Esophagus mucosa (tissue), 1 donor: ENCODE measurements at places on chromosomes 1 and 21.

DNA sequence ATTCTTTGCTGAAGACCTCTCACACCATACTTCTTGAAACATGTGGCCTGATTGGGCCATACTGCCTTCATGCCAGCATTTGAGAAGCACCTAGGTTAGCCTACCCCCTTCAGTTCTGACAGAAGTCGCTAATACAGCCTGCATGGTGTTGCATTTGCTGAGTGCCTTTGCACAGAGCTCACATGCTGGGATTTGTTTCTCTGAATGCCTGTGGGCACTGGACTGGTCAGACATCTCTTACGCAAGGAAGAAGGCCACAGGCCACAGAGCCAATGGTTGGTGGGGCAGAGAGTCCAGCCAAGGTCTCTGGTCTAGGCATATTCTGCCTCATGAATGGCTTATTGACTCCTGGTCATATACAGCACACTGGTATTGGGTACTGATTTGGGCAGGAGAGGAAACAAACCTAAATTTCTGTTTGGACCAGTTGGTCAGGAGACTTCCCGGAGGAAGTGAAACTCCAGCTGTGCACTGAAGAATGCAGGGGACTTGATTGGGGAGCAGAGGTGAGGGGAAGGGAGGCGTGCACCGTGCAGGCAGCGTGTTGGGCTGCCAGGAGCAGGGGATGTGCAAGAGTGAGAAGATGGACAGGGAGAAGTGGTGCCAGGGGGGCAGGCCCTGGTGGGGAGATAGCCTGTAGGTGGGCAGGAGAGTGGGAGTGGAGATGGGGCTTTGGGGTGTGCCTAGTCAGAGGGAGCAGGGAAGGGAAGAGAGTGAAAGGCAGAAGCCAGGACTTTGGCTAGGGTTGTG lies 18.1 kb downstream of the URB2 start:
- no peak for ATAC-seq

GRCh38 chr1:116019653-116020253 lies 43.4 kb downstream of the SLC22A15 start:
- ATAC-seq = no peak

DNA sequence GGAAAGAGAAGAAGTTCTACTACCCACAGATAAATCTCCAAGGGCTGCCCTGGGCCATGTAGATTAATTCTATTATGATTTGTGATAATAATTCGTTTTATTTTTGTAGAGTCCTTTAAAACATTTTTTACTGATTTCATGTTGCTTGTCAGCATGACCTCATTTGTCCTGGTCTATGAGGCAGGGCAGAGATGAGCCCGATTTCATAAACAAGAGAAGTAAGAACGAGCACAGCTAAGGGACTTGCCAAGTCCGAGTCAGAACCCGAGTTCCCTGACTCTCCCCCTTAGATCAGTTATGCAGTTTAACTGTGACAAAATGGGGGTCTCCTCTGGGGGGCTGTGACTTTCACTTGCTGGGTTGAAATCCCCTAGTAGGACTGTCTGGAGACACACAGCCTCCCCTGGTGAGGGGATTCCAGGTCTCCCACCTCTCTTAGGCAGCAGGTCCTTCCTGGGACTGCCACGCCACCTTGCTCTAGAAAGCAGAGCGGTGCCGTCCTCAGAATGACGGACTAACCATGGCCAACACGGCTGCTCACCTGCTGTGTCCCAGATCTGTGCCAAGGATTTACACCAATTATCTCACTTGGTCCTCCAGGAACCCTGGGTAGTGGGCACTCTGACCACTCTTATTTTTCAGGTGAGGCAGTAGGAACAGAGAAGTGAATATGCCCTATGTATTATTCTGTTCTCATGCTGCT lies 31.0 kb upstream of the SOX13 start:
- no peak for ATAC-seq

- ATAC-seq = no peak
Measured at GRCh38 chr1:234735476-234735875, 125.5 kb upstream of the IRF2BP2 start.

DNA sequence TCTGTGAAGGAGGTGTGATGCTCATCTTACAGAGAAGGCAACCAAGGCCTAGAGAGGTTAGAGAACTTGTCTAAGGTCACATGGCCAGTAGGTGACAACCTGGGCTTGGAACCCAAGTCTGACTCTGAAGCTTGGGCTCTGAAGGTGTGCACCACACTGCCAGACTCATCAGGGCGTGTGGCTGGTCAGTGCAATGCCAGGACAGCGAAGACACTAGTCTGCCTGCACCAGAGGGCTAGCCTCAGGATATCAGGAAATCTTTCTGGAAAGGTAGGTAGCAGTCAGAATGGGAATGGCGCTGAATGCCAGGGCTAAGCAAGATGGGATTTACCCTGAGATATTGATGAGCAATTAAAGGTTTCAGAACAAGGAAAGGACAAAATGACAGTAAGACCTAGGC lies 34.9 kb downstream of the ELK4 start:
- no peak for ATAC-seq

- no peak for ATAC-seq
Measured at GRCh38 chr1:109204484-109204883, 9.2 kb upstream of the SARS1 start.

- no peak for ATAC-seq
Measured at GRCh38 chr1:234535763-234536515, 57.0 kb upstream of the TARBP1 start.

DNA sequence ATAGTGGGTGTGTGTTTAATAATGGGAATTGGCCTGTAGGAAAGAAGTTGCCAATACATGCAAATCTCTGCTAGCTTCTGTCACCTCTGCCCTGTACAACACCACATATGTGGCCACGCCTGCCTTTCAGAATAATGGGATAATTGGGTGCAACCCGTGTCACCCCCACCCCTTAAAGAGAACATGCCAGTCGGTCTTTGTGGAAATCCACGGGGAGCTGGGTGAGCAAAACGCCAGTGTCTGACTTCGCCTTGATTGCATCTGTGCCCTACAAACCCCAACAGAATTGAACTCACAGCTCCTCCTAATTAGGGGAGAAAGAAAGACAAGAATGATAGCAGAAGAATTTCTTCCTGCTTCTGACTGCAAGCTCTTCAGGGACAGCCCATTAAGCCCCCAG lies 6.4 kb upstream of the PLXNA2 start:
- no peak for ATAC-seq

- no peak for ATAC-seq
Measured at GRCh38 chr1:156642265-156643048, 540 bp downstream of the BCAN start.

GRCh38 chr1:36864182-36864822 lies 170.0 kb downstream of the GRIK3 start:
- ATAC-seq = no peak

- ATAC-seq = peak; percentile 42
Measured at GRCh38 chr1:200075938-200076546, 48.5 kb downstream of the NR5A2 start.

DNA sequence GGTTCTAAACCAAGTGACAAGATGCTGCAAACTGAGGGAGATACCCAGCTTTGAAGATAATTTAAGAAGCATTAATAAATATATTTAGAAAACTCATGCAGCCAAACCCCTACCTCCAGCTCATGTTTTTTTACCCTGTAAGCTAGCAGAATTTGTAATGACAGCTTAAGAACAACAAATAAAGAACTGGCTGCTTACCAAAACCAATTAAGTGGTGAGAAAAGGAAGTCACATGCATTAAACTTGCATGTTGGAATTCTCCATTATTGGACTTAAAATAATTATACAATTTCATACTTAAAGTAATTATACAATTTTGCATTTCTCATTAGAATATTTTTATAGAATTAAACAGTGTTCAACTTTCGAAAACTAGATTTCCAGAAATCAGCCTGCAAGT lies 75.6 kb upstream of the CNIH3 start:
- no peak for ATAC-seq

DNA sequence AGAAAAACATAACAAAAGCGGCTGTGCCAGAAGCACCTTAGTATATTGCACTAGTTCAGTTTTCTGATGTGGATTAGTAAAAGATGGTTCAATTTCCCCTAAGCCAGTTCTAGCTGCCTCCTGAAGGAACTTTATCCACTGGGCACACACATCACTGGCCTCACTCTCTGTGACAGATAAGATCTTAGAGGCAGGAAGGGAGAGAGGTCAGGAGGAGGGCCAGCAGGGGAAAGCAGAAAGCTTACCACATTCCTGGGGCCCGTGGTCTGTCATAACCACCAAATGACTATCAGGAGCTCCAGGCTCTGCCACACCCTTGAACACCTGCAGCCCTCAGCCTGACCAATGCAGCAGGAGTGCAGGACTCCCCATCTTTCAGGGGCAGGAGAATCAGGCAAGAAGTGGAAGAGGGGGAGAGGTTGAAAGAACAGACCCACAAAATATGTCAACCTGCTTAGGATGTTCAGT lies 37.8 kb downstream of the LRRC71 start:
- no peak for ATAC-seq

DNA sequence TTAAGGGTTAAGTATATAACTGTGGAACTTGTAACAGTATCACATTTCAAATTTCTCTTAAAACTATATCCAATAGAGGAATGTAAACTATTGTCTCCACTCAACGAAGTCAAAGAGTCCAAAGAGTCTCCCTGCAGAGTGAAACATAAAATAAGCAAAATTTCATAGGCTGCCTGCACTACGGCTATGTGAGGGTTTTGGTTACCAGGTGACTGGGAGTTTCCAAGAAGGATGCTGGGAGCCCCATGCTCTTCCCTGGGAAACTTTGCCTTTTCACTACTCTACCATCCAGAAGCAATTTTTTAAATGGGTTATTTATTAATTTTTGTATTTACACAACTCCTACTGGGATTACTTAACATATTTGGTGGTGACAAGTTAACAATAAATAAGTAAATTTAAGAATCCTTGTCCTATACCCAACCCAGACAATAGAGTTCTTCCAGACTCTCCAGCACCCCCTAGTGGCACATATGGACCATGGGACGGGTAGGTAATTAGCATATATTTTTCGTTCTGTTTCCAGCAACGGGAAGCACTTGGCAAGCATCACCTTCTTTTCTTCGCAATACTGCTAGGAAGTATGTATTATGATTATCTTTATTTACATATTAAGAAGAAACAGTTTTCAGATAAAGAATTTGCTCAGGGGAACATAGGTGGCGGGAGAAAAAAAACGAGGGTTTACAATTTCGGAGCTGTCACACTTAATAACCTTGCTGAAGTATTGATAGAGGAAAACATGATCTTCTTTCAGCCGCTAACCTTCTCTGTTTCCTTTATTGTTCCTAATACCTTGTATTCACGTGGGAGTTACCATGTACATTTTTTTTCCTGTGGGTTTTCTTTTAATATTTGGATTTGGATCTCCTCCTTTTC lies 3.5 kb downstream of the FMO2 start:
- ATAC-seq = peak; percentile 83

DNA sequence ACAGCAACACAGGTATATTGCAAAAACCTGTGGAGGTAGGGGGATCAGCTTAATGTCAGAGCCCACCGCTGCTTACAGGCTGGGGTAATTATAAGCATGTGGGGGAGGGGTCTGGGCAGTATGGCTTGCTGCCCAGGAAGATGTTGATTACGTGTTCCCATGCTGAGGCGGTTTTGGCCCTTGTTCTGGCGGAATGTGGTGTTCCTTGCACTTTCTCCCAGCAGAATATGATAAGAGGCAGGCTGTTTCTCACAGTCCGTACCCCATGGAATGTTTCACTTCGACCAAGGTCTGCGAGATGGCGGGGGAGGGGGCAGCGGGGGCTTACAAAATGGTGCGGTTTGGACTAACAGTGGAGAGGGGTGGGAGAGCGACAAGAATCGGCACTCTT lies 9.8 kb upstream of the HPCAL4 start:
- ATAC-seq = no peak

DNA sequence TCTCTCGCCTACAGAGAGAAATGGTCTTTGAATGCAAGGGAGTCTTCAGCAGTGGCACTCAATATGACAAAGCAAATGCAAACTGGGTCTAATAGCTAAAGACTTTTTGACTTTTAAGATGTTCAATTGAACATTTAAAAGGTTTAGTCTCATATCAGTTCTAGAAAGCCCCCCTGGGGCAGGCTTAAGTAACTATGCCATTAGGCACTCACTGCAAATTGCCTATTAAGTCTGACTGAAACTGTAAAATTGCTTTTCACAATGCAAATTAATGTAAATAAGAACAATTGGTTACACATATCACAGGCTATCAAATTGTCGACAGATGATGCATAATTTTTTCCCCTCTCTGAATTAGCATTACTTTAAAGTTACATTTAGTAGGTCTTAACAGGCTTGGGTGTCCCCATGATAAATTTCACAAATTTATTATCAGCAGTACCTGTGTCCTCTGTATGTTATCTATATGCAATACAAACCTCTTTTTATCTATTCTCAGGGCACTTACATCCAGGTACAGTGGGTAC lies 329.1 kb downstream of the LRRIQ3 start:
- ATAC-seq = no peak
